A549 treated with AZD2906 at 1 μM for 4 hours (cell line): ENCODE measurements at places on chromosomes 5 and 9. TPM values are rescaled to one million over a fixed set of nuclear protein-coding genes. Genes with fewer than 3 reads are reported as not detected.

The PSAT1 gene
- total RNA-seq, result 144 to 174 TPM (median 161 TPM) in 5 replicates

The LRRTM2 gene
- total RNA-seq, result not detected in 5 replicates

The OBP2B gene
- not detected in 5 replicates for total RNA-seq

The C1QTNF3 gene
- total RNA-seq, result 0.11 to 0.20 TPM (median 0.18 TPM) in 5 replicates

The KYAT1 gene
- total RNA-seq, result 9.8 to 15.3 TPM (median 13.1 TPM) in 5 replicates

The ZFP37 gene
- total RNA-seq, result 1.4 to 2.4 TPM (median 1.7 TPM) in 5 replicates

The PHF2 gene
- total RNA-seq, result 14.6 to 17.5 TPM (median 16.0 TPM) in 5 replicates

The SPARC gene
- total RNA-seq, result 14.7 to 22.4 TPM (median 17.8 TPM) in 5 replicates

The FAM169A gene
- total RNA-seq, result 4.1 to 6.9 TPM (median 6.3 TPM) in 5 replicates

The ADAMTS19 gene
- not detected in 5 replicates for total RNA-seq

The SMIM23 gene
- not detected in 5 replicates for total RNA-seq

The DIRAS2 gene
- 0.01 TPM in 1 of 5 replicates, not detected in the others for total RNA-seq

The FAM78A gene
- 0.21 to 0.32 TPM (median 0.28 TPM) in 5 replicates for total RNA-seq

The NR6A1 gene
- total RNA-seq, result 1.4 to 2.0 TPM (median 1.7 TPM) in 5 replicates

The SPATA31A5 gene
- not detected in 5 replicates for total RNA-seq

The SARDH gene
- total RNA-seq, result 0.02 to 0.34 TPM (median 0.08 TPM) in 5 replicates

The SLIT3 gene
- 13.0 to 18.1 TPM (median 16.5 TPM) in 5 replicates for total RNA-seq

The SLCO6A1 gene
- not detected in 5 replicates for total RNA-seq

The SEMA5A gene
- under 0.01 TPM in 2 of 5 replicates, not detected in the others for total RNA-seq

The PDLIM4 gene
- total RNA-seq, result 0.51 to 1.0 TPM (median 0.78 TPM) in 5 replicates

The SHISAL2B gene
- 0.15 TPM in 1 of 5 replicates, not detected in the others for total RNA-seq

The ZNF354B gene
- 4.1 to 5.4 TPM (median 4.6 TPM) in 5 replicates for total RNA-seq

The PPIC gene
- 16.5 to 18.7 TPM (median 18.3 TPM) in 5 replicates for total RNA-seq

The EIF4E1B gene
- not detected in 5 replicates for total RNA-seq

The RELL2 gene
- total RNA-seq, result 4.0 to 5.2 TPM (median 4.6 TPM) in 5 replicates

The SLC6A7 gene
- total RNA-seq, result 0.02 to 0.03 TPM in 2 of 5 replicates, not detected in the others

The SOWAHA gene
- total RNA-seq, result 0.08 to 0.16 TPM (median 0.10 TPM) in 5 replicates

The CFAP157 gene
- 0.02 to 0.09 TPM (median 0.06 TPM) in 4 of 5 replicates, not detected in the other for total RNA-seq

The NR2F1-AS1 gene
- total RNA-seq, result 2.6 to 4.3 TPM (median 3.0 TPM) in 5 replicates

The RFESD gene
- total RNA-seq, result 1.3 to 2.2 TPM (median 1.8 TPM) in 5 replicates

The ENTPD8 gene
- total RNA-seq, result 0.07 to 0.24 TPM (median 0.19 TPM) in 5 replicates

The FAM200C gene
- 1.5 to 1.8 TPM (median 1.6 TPM) in 5 replicates for total RNA-seq

The TXNDC15 gene
- total RNA-seq, result 46.7 to 52.6 TPM (median 50.4 TPM) in 5 replicates

The SKP1 gene
- 583 to 785 TPM (median 593 TPM) in 5 replicates for total RNA-seq

The NCS1 gene
- 33.0 to 51.7 TPM (median 48.3 TPM) in 5 replicates for total RNA-seq

The PCDHGA1 gene
- 0.23 to 0.32 TPM (median 0.27 TPM) in 5 replicates for total RNA-seq

The PAEP gene
- 0.24 to 0.43 TPM (median 0.26 TPM) in 5 replicates for total RNA-seq

The RNF183 gene
- total RNA-seq, result 0.10 to 0.19 TPM in 2 of 5 replicates, not detected in the others

The SLC45A2 gene
- not detected in 5 replicates for total RNA-seq

The WHRN gene
- 5.6 to 7.9 TPM (median 7.8 TPM) in 5 replicates for total RNA-seq

The SPINK4 gene
- not detected in 5 replicates for total RNA-seq

The C5orf52 gene
- total RNA-seq, result not detected in 5 replicates

The FOXI1 gene
- not detected in 5 replicates for total RNA-seq

The PCDHB6 gene
- total RNA-seq, result 0.84 to 1.1 TPM (median 0.90 TPM) in 5 replicates

The DAB2IP gene
- total RNA-seq, result 9.8 to 14.0 TPM (median 11.2 TPM) in 5 replicates

The MACROH2A1 gene
- 172 to 199 TPM (median 195 TPM) in 5 replicates for total RNA-seq

The IFT74 gene
- 11.4 to 15.5 TPM (median 12.5 TPM) in 5 replicates for total RNA-seq

The TRIM36 gene
- total RNA-seq, result 1.9 to 2.4 TPM (median 2.1 TPM) in 5 replicates

The TTLL11 gene
- 3.7 to 5.4 TPM (median 4.6 TPM) in 5 replicates for total RNA-seq

The DCANP1 gene
- not detected in 5 replicates for total RNA-seq

The CCDC192 gene
- total RNA-seq, result not detected in 5 replicates

The ROR2 gene
- 1.1 to 1.9 TPM (median 1.5 TPM) in 5 replicates for total RNA-seq

The ANKDD1B gene
- 0.03 to 0.09 TPM in 2 of 5 replicates, not detected in the others for total RNA-seq

The RASEF gene
- total RNA-seq, result 6.2 to 6.8 TPM (median 6.6 TPM) in 5 replicates

The C9orf78 gene
- 43.6 to 55.5 TPM (median 47.6 TPM) in 5 replicates for total RNA-seq
